ENCODE measurements at places on chromosomes 2 and 18. TPM values are rescaled to one million over a fixed set of nuclear protein-coding genes. Genes with fewer than 3 reads are reported as not detected.
A peak's percentile ranks its signal among the peaks of the same experiment; 100 is the strongest.

DNA sequence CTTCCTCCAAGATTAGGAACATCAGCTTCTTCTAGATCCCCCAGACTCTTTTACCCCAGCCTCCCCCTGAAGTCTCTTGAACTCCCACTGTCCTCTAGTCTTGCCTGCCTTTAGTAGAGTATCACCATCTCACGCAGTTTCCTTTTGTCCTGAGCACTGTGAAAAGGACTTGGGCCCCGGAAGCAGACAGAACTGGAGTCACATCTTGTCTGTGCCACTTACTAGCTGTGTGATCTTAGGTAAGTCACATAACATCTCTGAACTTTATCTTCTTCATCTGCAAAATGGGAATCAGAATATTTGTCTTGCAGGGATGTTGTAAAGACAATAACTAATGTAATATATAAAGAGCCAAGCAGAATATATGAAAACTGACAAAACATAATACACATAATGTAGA is 8.4 kb upstream of the TRABD2A start:
- no peak for DNase-seq
- H3K4me1 ChIP-seq: peaks cover 32% of the 10 kb centered on the region

GRCh38 chr2:27082773-27083409 is 3.7 kb upstream of the KHK start:
- peaks cover 42% of the 10 kb centered on the region for H3K4me1 ChIP-seq
- no peak for DNase-seq
- no peaks in the 10 kb centered on the region for H3K27me3 ChIP-seq
- no peak overlapping the region for H3K27ac ChIP-seq
- H3K4me3 ChIP-seq: no peak overlapping the region

The C2orf72 gene
- not detected for total RNA-seq

GRCh38 chr2:100039291-100039980 is 103.0 kb downstream of the AFF3 start:
- H3K27me3 ChIP-seq: no peaks in the 10 kb centered on the region
- no peak for DNase-seq
- H3K4me1 ChIP-seq: no peaks in the 10 kb centered on the region
- H3K27ac ChIP-seq: no peak overlapping the region
- H3K4me3 ChIP-seq: no peak overlapping the region
- H3K36me3 ChIP-seq: no peaks in the 10 kb centered on the region

- H3K4me3 ChIP-seq: no peak overlapping the region
- DNase-seq: no peak
- no peaks in the 10 kb centered on the region for H3K27me3 ChIP-seq
- H3K27ac ChIP-seq: no peak overlapping the region
Observed at GRCh38 chr2:144624451-144624850, 104.5 kb upstream of the ZEB2 start.

The RGPD5 gene
- total RNA-seq: 31.7 TPM

The C2orf78 gene
- not detected for total RNA-seq

DNA sequence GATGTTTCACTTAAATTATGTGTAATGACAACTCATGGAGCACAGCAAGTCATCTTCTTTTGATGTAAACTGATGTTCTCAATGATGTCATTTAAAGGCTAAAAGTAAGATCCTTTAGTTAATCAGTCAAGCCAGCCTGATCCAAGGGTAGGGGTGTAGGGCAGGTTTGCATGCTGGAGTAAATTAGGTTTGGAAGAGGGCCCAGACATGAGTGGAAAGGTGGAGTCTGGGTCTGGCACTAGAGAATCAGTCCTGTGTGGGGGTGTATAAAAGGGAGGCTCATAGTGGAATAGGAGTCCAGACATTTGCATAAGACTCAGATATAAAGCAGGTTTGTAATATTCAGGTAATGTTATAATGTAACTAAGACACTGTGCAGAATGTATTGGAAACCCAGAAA is 88.8 kb upstream of the NYAP2 start:
- H3K27me3 ChIP-seq: no peaks in the 10 kb centered on the region
- H3K4me1 ChIP-seq: no peaks in the 10 kb centered on the region
- H3K4me3 ChIP-seq: no peak overlapping the region
- no peak for DNase-seq
- H3K27ac ChIP-seq: no peak overlapping the region
- no peaks in the 10 kb centered on the region for H3K36me3 ChIP-seq

- no peak overlapping the region for H3K27ac ChIP-seq
- no peaks in the 10 kb centered on the region for H3K36me3 ChIP-seq
- no peak overlapping the region for H3K4me3 ChIP-seq
- no peaks in the 10 kb centered on the region for H3K4me1 ChIP-seq
- peak; percentile 28 for DNase-seq
- H3K27me3 ChIP-seq: no peaks in the 10 kb centered on the region
Observed at GRCh38 chr2:178280244-178280852, 86.0 kb downstream of the OSBPL6 start.

DNA sequence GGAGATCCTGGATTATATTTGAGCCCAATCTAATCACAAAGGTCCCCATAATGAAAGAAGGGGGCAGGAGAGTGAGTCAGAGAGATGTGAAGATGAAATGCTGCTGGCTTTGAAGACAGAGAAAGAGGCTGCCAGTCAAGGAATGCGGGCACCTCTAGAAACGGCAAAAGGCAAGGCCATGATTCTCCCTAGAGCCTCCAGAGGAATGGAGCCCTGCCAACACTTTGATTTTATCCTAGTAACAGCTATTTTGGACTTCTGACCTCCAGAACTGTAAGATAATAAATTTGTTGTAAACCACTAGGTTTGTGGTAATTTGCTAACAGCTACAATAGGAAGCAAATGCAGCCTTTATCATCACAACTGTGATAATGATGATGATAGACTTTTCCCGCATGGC is 32.9 kb downstream of the LBH start:
- H3K4me3 ChIP-seq: no peak overlapping the region
- no peak overlapping the region for H3K27ac ChIP-seq
- no peak for DNase-seq
- peaks cover 3% of the 10 kb centered on the region for H3K36me3 ChIP-seq
- H3K27me3 ChIP-seq: no peaks in the 10 kb centered on the region

All from CD8-positive, alpha-beta memory T cell (primary cell).